ENCODE measurements at places on chromosomes 7 and 10.

DNA sequence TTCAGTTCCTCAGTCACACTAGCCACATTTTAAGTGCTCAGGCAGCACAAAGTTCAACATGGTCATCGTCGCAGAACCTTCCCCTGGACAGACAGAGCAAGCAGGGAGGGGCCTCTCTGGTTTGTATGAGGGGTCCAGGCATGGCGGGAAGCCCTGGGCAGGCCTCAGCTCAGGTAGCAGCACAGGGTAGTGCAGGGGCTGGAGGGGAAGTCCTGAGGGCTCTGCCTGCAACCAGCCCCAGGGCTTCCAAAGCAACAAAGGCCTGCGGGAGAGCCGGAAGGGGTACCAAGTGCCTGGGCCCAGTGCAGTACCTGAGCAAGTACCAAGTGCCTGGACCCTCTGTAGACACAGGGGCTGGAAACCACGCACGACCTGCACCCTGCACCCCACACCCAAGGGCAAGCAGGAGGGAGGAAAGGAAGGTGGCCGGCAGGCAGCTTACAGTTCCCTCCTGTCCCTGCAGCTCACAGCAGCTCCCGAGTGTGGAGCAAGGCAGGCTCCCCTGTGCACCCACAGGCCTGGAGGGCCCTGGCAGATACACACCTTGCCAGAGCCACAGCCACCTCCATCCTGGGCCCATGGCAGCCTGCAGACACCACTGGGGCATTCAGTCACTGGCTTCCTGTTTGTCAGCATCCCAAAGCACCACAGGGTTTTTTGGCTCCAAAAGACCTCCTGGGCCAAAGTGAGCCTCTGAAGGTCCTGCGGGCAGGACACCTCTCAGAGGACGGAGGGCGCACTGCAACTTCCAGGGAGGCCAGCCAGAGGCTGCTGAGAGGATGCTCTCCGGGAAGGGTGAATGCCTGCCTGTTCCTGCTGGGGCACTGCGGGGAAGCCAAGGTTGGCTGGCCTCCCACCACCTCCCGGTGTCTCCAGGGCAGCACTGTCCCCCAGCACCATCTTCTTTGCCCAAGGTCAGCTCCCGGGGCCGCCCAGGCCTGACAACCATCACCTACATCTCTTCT is 6.5 kb upstream of the RET start:
- no peak for DNase-seq

DNA sequence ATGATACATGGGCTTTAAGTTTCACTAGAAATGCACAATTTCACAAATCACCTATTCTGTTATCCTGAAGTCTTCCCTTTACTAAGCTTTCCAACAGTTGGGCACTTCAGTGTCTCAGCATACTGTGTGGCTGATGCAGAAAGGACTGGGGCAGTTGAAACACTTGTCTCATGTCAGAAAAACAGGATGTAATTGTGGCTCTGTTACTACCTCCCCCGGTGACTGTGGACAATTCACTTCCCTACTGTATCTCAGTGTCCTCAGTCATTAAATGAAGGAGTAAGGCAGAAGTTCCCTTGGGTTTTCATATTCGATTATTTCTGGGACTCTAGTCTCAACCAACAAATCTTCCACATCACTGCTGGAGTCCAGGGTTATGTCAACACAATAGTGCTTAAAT is 17.9 kb downstream of the ANKRD22 start:
- DNase-seq = no peak

- no peak for DNase-seq
These were observed 62.4 kb downstream of the ITGB8 start for GRCh38 chr7:20393021-20393610.

GRCh38 chr7:108181073-108181985 is 51.2 kb upstream of the LAMB4 start:
- DNase-seq = no peak

GRCh38 chr7:31102151-31102972 is 50.3 kb downstream of the ADCYAP1R1 start:
- no peak for DNase-seq

GRCh38 chr7:39321245-39321644 is 245.0 kb upstream of the YAE1 start:
- DNase-seq = no peak

DNA sequence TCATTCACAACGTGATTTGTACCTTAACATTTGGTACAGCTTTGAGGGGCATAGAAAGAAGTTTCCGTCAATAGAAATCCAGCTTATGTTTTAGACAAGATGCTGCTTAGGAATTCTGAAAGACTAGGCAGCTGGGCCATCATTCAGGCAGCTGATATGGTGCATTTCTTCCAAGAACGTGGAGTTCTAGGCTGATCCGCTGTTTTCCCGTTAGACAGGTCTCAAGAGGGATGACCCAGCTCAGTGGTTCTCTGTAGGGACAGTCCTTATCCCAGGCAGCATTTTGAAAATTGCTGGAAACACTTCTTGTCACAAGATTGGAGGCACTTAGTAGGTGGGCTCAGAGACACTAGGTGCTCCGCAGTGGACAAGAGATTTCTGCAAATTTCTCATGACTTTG is 242.7 kb upstream of the FOXK1 start:
- no peak for DNase-seq

- no peak for DNase-seq
These were observed 66.3 kb downstream of the MPP7 start for GRCh38 chr10:28236591-28236990.

- no peak for DNase-seq
These were observed 1030.9 kb upstream of the LRRTM3 start for GRCh38 chr10:65894961-65895360.

GRCh38 chr7:44685723-44686122 is 62.9 kb upstream of the ZMIZ2 start:
- DNase-seq = no peak

- DNase-seq = no peak
These were observed 133.9 kb upstream of the TPK1 start for GRCh38 chr7:144969787-144970186.

DNA sequence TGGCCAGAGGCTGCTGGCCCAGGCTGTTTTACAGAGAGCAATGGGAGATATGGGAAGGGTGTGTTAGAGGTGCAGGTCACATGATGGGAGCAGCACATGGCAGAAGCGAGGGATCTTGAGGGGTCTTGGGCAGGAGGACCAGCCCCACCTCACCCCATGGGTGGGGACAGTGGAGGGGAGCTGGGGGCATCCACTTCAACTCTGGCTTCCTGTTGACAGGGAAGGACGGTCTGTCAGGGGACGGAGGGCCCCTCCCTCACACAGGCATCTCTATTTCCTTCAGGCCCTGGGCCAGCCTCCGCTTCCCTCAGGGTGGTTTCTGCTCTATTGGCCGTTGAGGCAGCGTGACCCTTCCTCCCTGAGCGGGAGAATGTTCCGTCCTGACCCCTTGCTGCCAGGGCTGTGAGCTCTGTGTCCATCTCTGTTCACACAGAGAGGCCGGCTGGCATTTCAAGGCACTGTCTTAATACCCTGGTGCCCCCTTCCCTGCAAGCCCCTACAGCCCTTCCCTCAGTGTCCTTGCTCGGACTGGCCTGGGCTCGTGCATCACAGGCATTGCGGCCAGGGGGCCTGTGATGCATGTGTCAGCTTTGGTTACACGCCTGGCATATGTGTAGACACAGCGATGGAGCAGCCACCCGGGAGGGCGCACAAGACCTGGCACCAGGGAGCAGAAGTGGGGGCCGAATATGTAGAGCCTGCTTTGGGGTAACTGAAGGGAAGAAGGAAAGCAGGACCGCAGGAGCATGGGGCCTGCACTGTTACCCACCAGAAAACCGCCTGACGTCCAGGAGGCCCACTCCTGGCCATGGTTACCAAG is 31.8 kb downstream of the RAMP3 start:
- DNase-seq = no peak

GRCh38 chr7:98760201-98760651 is 109.6 kb downstream of the TMEM130 start:
- no peak for DNase-seq

GRCh38 chr7:51308696-51309095 is 7.9 kb downstream of the COBL start:
- DNase-seq = no peak

GRCh38 chr7:128112781-128113221 is 81.6 kb upstream of the LRRC4 start:
- DNase-seq = no peak

GRCh38 chr10:59748834-59749233 is 4.4 kb downstream of the MRLN start:
- no peak for DNase-seq

- no peak for DNase-seq
These were observed 157.4 kb downstream of the EVX1 start for GRCh38 chr7:27399791-27400567.

DNA sequence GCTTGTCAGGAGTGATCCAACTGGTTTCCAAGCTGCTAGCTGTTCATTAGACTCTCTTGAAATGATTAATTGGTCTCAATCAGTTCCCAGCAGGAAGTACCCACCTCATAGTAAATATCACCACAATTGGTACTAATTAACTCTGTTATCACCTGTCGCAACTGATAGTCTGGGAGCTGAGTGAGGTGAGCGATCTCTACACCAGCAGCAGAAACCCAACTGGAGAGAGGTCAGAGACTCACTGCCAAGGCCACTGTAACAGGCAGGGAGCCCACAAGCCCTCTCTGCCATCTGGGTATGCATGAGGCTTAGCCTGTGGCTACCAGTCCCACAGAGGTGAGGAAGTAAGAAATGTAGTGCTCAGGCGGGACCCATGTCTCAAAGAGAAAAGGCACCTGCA is 245.5 kb downstream of the DYNC1I1 start:
- no peak for DNase-seq

- no peak for DNase-seq
These were observed 348.0 kb downstream of the PHTF2 start for GRCh38 chr7:78146546-78146945.

- no peak for DNase-seq
These were observed 42.4 kb downstream of the ZNF487 start for GRCh38 chr10:43479275-43479674.

DNA sequence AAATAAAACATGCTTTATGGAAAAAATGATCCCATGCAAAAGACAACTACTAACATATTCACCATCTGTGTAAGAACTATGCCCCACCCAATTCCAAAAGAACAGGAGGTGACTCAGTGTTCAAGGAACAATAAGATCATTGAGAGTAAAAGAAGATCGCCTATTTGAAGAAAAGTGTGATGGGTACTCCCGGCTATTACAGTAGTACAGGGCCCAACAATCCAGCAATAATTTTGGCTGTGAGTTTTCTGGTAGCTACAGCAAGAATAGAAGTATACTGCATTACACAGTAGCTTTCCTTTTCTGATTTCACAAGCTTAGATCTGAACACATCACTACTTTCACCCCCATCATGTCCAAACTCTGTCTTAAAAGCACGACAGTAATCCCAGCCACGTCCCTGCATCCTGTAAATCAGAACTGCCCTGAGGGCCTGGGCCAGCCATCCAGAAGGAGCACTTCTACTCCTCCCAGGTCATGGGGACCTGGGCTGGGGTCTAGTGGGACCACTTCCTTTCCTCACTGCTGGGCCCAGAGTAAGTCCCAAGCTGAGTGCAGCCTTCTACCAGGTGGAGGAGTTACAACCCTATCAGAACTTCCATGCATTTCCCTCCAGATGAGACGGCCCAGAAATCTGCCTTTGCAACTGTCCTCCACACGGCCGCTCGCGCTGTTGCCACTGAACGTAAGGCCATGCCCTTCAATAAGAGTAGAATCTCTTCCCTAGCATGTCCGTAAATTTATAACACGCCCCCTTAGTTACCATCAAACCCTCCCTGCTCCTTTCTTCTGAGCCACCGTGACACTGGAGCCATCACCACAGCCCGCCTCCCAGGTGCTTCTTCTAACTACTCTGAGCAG is 7.9 kb downstream of the ESYT2 start:
- no peak for DNase-seq

GRCh38 chr10:70482982-70483760 is 4.6 kb downstream of the PALD1 start:
- no peak for DNase-seq

- no peak for DNase-seq
These were observed 694 bp upstream of the WASL start for GRCh38 chr7:123749537-123749857.

GRCh38 chr7:16881844-16882243 is at the start of gene AGR3:
Gene AGR3, minus strand, starts transcription at chr7:16881983. Its CDS starts 3,365 bp downstream, at chr7:16878618.
- no peak for DNase-seq

DNA sequence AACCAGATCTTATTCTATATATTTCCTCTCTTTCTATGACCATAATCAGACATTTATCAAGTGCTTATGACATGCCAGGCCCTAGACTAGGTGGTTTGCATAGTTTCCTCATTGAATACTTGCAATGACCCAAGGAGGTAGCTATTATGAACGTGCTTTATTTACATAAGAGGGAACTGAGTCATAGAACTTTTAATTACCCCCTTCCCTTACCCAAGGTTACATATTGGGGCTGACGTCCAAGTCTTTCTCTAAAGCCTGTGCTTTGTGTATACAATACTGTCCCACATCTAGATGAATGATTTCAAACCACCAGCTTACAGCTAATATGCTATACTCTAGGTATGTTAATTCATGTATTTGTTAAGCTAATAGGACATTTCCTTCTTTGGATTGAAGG is 91.9 kb upstream of the NPY start:
- no peak for DNase-seq

- DNase-seq = no peak
These were observed 126.7 kb downstream of the RGS10 start for GRCh38 chr10:119415536-119416503.

- DNase-seq = no peak
These were observed 35.0 kb upstream of the CUX1 start for GRCh38 chr7:101782476-101782875.

- DNase-seq = no peak
These were observed 66.7 kb upstream of the PODXL start for GRCh38 chr7:131623154-131623553.

GRCh38 chr7:128879939-128880746 is 17.5 kb downstream of the ATP6V1F start:
- DNase-seq = no peak

GRCh38 chr7:5218564-5219360 is 28.7 kb downstream of the WIPI2 start:
- no peak for DNase-seq

GRCh38 chr10:69425511-69426298 is 9.0 kb upstream of the TACR2 start:
- peak; percentile 60 for DNase-seq

DNA sequence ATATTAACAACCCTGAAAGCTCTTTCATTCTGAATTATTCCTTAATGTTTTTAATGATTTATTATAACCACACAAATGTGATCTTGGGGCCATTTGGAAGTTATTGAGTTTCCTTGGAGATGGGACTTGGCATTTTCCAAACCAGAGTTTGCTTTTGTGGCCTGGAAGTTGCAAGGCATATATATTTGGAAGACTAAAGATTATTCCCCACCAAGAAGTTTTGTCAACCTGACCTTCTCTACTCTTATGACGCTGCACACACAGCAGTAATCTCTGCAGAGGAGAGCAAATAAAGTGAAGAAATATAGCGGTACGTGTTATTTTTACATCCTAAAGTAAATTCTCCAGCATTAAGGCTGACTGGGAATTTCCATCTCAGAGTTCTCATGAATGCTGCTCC is 397.0 kb downstream of the LRMDA start:
- DNase-seq = no peak

- no peak for DNase-seq
These were observed 45.3 kb downstream of the RCC1L start for GRCh38 chr7:75028299-75028698.
